ENCODE measurements at places on chromosomes 4 and X.

- DNase-seq = no peak
Observed at GRCh38 chr4:155638195-155638965, 28.3 kb upstream of the GUCY1A1 start.

DNA sequence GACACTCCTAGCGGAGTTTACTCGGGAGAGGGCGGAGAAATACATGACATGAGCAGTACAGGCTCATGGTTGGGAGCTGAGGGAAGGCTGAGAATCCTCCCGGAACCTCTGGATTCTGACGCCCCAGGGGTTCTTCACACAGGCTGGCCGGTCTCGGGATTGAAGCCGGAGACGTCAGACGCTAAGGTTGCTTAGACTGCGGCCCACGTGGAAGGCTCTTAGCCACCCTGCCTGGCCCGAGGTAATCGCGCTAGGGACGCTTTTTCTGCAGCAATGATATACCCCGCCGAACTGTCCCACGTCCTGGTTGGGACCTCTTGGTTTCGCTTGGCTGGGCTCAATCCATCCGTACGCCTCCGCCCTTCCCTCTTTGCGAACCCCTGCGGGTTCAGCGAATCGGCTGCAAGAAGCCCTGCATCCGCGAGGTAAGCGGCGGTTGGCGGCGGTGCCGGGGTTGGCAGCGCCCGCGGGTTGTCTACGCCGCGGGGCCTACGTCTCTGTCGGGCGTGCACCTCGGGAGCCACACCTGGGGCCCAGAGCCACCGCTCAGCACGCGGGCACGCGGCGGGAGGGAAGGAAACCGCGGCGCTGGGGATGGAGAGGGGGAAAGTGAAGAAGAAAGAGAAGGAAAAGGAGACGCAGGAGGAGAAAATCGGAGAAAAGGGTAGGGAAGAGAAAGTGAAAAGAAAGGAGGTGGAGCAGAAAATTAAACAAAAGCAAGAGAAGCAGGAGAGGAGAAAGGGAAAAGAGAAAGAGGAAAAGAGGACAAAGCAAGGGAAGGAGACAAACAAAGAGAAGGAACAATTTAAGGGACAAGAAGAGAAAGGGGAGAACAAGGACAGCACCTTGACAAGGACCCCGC lies at the start of gene ARL9:
TSS of gene ARL9 (plus strand) at position 523 of the 862 bp plus-strand sequence. CDS start at position 595, 72 bp downstream.
- DNase-seq = peak; percentile 18

DNA sequence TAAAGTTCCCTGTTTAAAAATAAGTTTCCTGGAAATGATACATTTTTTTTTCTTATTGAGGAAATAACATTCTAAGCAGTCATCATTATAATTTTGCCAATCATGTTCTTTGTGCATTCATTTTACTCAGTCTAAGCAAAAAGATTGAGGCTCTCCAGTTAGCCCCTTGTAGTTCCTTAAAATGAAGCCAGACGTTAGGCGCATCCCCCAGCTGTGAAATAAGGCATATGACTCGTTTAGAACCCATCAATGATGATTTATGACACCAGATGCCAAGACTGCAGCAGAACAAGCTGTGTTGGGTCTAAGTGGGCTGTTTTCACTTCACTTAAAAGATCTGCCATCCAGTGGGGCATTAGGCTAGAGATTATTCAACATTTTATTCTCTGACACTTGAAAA lies 17.0 kb downstream of the PDGFC start:
- no peak for DNase-seq

- DNase-seq = no peak
Observed at GRCh38 chr4:55116450-55116849, 8.9 kb downstream of the KDR start.

- DNase-seq = no peak
Observed at GRCh38 chr4:41327770-41328169, 71.0 kb downstream of the UCHL1 start.
